ENCODE measurements at places on chromosomes 7 and 10.

- DNase-seq: no peak
These were observed 397.2 kb downstream of the TCERG1L start for GRCh38 chr10:130914367-130914766.

DNA sequence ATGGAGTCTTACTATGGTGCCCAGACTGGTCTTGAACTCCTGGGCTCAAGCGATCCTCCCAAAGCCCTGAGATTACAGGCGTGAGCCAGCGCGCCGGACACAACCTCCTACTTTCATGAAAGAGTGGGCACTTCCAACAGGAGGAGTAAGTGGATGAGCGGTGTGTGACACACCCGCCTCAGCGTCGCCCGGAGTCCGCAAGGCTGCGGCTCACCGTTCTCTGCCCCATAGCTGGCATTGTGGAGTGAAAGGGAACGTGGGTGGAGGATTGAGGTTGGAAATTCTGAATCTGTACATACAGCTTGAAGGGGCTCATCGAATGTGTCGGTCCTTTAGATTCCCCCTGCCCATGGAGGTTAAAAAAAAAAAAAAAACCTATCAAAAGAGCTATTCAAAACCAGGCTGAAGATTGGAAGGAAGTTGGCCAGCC, 524 bp upstream of the PRXL2A start:
- DNase-seq: no peak

- DNase-seq: no peak
These were observed 20.5 kb upstream of the GPR26 start for GRCh38 chr10:123645615-123646014.

DNA sequence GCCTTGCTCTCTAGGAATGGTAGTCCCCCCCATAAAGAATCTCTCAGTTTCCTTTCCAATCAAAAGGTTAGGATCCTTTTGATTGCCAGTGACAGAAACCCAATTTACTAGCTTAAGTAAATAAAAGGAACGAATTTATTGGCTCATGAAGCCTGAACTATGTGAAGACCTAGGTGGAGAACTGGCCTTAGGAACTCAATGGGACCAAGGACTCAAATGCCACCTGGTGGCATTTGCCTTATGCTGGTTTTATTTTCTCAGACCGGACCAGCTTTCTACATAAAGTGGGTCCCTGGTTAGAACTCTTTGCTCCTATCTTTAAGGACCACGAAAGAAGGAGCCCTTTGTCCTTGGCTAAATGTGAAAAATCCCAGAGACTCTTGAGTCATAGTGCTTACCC, 25.4 kb downstream of the CFTR start:
- no peak for DNase-seq

DNA sequence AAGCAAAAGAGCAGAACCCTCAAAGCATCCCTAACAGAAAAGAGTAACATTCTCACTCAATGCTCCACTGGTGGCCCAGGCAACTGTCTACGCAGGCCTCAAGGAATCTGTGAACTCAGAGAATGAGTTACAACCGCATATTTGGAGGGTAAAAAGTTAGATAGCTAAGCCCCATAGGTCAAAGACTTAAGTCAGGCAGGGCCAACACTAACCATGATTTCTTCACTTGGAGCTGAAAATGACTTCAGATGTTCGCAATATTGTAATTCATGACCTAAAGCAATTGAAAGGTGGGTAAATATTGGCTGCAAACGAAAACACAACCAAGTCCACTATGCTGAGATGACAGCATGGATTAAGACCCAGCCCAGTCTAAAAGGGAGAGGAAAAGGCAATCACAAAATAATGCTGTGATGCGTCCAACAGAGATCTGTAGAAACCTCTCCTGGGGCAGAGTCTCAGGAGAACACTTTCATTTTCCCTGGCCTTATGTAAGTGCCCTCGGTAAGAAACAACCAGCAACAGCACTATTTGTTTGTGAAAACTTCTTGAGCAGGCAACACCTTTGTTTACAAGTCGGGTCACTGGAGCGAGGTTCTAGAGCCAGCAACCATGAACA, 176.5 kb downstream of the TNS3 start:
- no peak for DNase-seq

GRCh38 chr10:11682267-11682683, 59.9 kb upstream of the ECHDC3 start:
- no peak for DNase-seq

DNA sequence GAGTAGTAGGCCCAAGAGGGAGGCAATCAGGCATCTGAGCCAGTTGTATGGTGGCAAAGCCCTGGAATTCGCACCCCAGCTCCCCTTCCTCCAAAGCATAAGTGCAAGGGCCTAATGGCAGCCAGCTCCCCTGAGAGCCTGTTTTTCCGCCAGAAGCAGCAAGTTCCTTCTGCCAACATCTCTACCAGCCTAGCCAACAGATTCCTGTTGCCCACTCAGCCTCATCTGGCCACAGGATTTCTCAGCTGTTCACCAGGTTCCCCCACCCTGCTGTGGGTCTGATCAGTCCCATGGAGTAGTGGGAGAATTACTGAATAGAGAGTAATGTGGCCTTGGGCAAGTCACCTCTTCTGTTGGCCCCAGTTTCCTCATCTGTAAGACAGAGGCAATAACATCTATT, 186.2 kb upstream of the PDE1C start:
- no peak for DNase-seq

Measured in stimulated activated CD8-positive, alpha-beta memory T cell treated with anti-CD3 and anti-CD28 coated beads, Interleukin-7, amount 100 ng/mL, for 24 hours (primary cell).